ENCODE measurements at places on chromosomes 4 and X.

- DNase-seq: no peak
Observed at GRCh38 chrX:150607201-150607600, 38.8 kb downstream of the MTM1 start.

DNA sequence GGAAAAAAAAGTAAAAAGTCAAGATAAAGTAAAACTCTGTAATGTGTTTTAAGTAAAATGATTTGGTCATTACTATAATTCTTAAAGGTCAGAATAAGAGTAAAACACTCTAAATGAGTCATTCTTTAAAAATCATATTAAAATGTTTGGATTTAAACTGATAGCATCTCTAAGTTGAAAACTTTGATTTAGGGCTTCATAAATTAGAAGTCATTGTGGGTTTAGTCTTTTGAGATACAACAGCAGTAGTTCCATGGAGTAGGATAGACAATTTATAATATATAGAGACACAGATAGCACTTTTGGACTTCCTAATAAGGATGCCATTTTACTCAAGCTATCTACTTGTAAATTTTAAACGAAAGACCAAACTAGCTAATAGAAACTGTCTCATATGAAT is 77.1 kb upstream of the PABPC4L start:
- DNase-seq: no peak

DNA sequence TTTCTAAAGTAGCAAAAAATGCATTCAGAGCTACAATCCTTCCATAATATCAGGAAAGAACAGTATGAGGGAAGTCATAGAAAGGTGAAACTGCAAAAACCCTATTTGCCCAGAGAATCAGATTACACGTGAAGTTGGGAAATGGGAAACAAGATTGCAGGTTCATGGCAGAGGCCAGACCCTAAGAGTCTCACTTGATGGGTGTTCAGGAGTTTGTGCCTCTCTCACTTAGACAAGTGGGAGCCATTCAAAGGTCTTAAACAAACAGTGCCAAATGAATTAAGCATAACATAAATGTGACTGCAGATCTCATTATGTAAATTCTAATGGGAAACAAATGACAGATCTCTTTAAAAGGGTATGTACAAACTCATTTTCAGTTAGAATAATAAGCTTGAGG is 91.6 kb downstream of the ARAP2 start:
- no peak for DNase-seq

DNA sequence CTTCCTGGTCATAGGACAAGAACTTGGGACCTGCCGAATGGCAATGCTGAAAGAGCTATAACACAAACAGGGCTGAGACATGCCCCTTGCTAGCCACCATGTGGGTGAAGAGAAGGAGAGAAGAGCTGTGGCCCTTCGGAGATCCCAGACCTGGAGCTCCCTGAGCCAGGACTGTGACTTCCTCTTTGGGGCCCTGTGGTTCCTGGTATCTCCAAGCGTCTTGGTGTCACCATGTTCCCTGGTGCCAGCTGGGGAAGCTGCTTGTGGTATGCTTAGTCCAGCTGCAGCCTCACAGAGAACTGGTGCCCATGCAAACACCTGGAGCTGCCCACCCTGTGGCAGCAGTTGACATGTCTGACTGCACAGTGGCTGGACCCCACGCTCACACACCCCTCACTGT is 68.5 kb downstream of the NDNF start:
- DNase-seq: no peak

- no peak for DNase-seq
Observed at GRCh38 chr4:73597594-73597993, 22.6 kb downstream of the RASSF6 start.

- no peak for DNase-seq
Observed at GRCh38 chr4:149553959-149554520, 261.6 kb downstream of the IQCM start.

Measured in stimulated activated CD4-positive, alpha-beta T cell treated with anti-CD3 and anti-CD28 coated beads, TNF-alpha, amount 100 ng/mL, for 1 hour (primary cell).